Progenitor cell of endocrine pancreas (in vitro differentiated cells): ENCODE measurements at places on chromosomes 2 and 18. TPM values are rescaled to one million over a fixed set of nuclear protein-coding genes. Genes with fewer than 3 reads are reported as not detected.

The DSG3 gene
- not detected in 2 replicates for total RNA-seq

The EPHA4 gene
- 40.3 and 41.4 TPM in 2 replicates for total RNA-seq

The MC2R gene
- total RNA-seq = not detected in 2 replicates

The PRKCE gene
- total RNA-seq = 3.9 and 4.2 TPM in 2 replicates

DNA sequence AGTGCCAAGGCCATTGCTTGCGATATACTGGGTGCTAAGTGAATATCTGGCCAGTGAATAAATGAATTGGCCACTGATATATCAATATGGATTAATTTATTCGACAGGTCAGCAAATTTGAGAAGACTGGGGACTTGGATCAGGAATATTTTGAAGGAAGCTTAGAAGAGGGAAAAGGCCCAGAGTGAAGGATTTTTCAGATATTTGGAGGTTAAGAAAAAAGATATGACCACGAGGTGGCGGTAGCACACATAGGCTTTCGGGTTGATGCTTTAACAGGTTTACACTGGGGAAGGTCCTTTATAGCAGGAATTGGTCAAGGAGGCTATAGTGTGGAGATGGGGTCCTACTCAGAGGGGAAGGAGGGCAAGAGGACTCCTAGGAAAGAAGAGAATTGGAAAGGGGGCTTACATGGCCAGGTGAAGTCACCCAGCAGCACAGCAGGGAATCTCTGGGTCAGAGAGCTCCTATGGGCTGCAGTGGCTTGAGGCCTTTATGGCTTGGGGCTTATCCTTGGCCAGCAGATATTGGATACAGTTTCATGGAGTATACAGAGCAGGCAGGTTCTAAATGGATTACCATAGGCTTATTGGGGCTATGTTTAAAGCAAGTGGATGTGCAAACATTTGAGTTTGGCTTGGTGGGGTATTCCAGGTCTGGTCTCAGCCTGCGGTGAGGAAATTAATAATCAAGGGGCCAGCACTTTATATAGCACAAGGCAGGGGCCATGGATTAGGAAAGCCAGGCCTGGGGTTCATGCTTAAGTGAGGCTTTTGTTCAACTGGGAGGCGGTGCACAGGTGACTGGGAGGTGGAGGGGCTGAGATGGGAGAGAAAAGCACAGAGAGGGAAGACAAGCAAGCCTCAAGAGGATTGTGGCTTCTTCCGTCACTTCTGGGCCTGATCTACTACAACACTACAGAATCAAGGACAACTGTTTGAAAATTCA lies 9.7 kb downstream of the IL1RN start:
- H3K4me3 ChIP-seq = no peak overlapping the region
- H3K27me3 ChIP-seq = no peaks in the 10 kb centered on the region
- H3K4me1 ChIP-seq = peaks cover 9% of the 10 kb centered on the region
- DNase-seq = no peak

GRCh38 chr2:80303909-80304837 lies at the start of gene LRRTM1:
Gene LRRTM1, minus strand, starts transcription at chr2:80304752. Its CDS starts 933 bp downstream, at chr2:80303819.
- H3K36me3 ChIP-seq = no peaks in the 10 kb centered on the region
- H3K27me3 ChIP-seq = peaks cover 84% of the 10 kb centered on the region
- DNase-seq = peak; percentile 21
- H3K4me3 ChIP-seq = peak within 1 kb of the TSS; percentile 77

- DNase-seq = no peak
- peaks cover 14% of the 10 kb centered on the region for H3K4me1 ChIP-seq
- no peaks in the 10 kb centered on the region for H3K27me3 ChIP-seq
- no peak overlapping the region for H3K4me3 ChIP-seq
Observed at GRCh38 chr2:97742381-97742847, 29.0 kb downstream of the ZAP70 start.

DNA sequence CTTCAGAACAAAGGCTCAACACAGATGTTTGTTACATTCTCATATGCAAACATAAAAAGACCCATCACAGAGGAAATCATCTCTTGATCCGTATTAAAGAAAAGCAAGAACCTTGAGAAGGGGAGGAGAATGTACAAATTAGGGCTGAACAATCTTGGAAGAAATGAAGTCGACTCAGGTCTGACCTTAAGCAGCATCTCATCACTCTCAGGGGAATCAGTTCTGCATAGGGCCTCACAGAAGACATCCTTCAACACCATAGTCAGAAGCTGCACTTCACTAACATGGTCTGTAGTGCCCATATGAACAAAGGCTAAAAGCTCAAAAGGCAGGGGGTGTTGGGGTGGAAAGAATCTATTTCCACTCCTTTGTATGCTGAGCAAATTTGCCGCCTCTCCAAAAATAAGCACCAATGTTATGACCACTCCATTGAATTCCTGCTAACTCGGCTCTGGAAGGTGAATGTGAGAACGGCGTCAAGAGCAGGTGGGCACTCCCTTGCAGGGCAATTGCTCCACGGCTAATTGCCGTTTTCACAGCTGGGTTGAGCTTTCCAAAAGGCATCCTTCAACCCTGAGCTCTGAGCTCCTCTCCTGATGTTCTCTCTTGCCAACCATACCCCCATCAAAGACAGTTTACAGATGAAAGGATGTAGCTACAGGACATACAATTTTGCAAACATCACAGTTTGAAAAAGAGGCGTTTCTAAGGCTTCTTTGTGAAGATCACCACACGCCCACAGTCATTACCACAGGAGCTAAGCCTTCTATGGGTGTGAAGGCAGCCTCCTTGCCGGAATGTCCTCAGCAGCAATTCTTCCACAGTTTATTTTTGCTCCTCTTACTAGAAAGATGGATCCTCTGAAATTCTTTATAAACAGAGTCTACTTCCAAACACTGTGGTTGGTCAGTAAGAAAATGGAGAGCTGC lies 10.0 kb downstream of the KLF7 start:
- peaks cover 4% of the 10 kb centered on the region for H3K4me1 ChIP-seq
- no peaks in the 10 kb centered on the region for H3K36me3 ChIP-seq
- H3K27ac ChIP-seq = no peak overlapping the region
- H3K27me3 ChIP-seq = no peaks in the 10 kb centered on the region
- no peak for DNase-seq
- no peak overlapping the region for H3K4me3 ChIP-seq

DNA sequence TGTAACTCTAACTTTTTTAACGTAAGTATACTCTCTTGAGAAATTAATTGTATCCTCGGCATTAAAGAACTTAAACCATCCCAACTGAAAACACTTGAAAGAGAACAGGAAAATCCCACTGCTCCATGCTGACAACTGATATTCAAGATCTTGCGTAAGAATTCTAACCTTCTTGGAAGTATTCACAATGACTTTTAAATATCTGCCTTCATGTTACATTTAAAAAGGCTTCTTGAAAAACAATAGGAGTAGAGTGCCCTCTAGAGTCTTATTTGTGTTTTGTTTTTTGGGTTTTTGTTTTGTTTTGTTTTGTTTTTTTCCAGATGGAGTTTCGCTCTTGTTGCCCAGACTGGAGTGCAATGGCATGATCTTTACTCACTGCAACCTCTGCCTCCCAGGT lies 65.4 kb upstream of the DNAJC10 start:
- H3K36me3 ChIP-seq = no peaks in the 10 kb centered on the region
- DNase-seq = no peak
- H3K4me1 ChIP-seq = no peaks in the 10 kb centered on the region
- H3K4me3 ChIP-seq = no peak overlapping the region
- no peak overlapping the region for H3K27ac ChIP-seq
- H3K27me3 ChIP-seq = no peaks in the 10 kb centered on the region

- no peak overlapping the region for H3K4me3 ChIP-seq
- H3K27me3 ChIP-seq = peaks cover 11% of the 10 kb centered on the region
- H3K36me3 ChIP-seq = no peaks in the 10 kb centered on the region
- peaks cover 16% of the 10 kb centered on the region for H3K4me1 ChIP-seq
- no peak overlapping the region for H3K27ac ChIP-seq
- DNase-seq = no peak
Observed at GRCh38 chr18:8990276-8991031, 112.0 kb upstream of the NDUFV2 start.

DNA sequence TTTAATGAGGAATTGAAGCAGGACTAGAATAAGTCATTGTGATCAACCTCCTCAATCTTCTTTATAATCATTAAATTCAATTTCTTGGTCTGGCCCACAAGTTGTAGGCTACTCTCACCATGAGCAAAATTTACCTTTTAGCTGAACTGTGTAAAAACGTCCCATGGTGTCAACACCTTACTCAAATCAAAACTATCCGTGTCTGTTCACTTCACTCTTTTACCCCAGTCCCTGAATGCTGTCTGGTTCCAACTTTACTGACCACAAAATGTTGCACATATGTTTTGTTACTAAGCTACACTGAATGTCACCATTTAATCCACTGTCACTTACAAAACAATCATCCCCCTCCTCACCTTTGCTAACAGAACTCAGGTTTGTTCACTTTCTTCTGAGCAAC lies 951.6 kb upstream of the SLC39A10 start:
- no peak overlapping the region for H3K27ac ChIP-seq
- no peaks in the 10 kb centered on the region for H3K36me3 ChIP-seq
- no peak overlapping the region for H3K4me3 ChIP-seq
- H3K27me3 ChIP-seq = no peaks in the 10 kb centered on the region

- no peak overlapping the region for H3K27ac ChIP-seq
- H3K27me3 ChIP-seq = peaks cover 52% of the 10 kb centered on the region
- H3K4me1 ChIP-seq = no peaks in the 10 kb centered on the region
- no peak overlapping the region for H3K4me3 ChIP-seq
Observed at GRCh38 chr2:45839508-45840251, 188.2 kb downstream of the PRKCE start.

DNA sequence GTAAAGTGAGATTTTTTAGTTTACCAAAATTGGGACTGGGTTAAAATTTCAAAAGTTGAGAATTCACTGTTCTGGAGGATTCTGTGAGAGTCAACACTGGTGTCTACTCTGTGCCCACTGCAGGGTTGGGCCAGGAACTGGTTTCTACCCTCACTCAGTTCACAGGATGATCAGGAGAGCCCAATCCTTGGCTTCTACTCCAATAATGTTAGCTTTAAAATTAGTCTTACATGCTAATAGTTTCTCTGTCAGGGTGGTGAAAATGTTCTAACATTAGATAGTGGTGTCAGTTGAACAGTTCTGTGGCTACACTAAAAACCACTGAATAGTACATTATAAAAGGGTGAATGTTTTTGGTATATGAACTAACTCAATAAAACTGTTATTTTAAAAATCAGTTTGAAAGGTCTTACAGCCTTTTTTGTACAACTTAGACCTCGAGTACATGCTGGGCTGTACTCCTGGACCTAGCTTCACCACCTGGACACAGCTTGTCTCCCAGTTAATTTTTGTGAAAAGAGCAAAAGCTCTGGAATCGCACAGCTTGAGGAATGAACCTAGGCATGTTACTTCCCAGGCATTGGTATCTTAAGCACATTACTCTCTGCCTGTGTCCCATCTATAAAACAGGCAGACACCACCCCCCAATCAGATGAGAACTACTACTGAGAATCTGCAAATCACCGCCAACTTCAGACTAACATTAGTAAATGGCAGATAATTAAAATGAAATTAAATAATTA lies 44.4 kb downstream of the ACVR1 start:
- no peak for DNase-seq
- H3K27me3 ChIP-seq = no peaks in the 10 kb centered on the region
- peaks cover 3% of the 10 kb centered on the region for H3K36me3 ChIP-seq
- H3K27ac ChIP-seq = no peak overlapping the region

- no peak overlapping the region for H3K4me3 ChIP-seq
- no peak overlapping the region for H3K27ac ChIP-seq
Observed at GRCh38 chr18:65631766-65632165, 119.0 kb upstream of the CDH7 start.

DNA sequence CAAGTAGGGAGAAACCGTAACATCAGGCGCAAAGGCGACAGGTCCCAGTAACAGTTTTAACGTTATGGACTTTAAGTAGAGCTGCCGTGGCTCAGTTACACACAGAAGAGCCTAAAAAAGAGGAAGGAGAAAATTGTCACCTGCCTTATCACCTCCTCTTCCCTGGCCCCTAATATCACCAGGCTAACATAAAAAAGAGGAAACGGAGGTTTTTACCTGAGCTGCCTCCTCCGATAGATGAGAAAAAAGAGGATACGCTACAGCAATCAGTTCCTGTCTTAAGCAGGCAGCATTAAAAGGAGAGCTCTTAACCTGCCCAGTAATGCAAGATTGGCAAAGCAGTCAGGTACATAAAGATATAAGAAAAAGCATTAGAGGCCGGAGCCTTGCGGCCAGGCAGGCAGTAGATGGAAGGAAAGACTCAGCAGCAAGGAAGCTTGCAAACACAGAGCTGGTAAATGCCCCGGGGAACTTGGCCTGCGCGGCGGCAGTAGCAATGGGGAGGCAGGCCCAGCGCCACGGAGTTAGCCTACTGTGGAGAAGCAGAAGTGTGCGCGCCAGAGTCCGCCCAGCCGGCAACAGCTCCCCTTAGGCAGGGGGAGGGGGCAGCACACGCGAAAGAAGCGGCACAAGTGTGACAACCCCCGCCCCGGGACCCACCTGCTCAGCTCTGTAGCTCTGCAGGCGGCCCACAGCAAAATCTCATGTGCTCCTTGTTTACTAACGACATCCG lies 116.3 kb upstream of the SCN7A start:
- peaks cover 25% of the 10 kb centered on the region for H3K36me3 ChIP-seq
- peak overlapping the region; percentile 95 for H3K27ac ChIP-seq
- DNase-seq = no peak
- no peaks in the 10 kb centered on the region for H3K27me3 ChIP-seq

DNA sequence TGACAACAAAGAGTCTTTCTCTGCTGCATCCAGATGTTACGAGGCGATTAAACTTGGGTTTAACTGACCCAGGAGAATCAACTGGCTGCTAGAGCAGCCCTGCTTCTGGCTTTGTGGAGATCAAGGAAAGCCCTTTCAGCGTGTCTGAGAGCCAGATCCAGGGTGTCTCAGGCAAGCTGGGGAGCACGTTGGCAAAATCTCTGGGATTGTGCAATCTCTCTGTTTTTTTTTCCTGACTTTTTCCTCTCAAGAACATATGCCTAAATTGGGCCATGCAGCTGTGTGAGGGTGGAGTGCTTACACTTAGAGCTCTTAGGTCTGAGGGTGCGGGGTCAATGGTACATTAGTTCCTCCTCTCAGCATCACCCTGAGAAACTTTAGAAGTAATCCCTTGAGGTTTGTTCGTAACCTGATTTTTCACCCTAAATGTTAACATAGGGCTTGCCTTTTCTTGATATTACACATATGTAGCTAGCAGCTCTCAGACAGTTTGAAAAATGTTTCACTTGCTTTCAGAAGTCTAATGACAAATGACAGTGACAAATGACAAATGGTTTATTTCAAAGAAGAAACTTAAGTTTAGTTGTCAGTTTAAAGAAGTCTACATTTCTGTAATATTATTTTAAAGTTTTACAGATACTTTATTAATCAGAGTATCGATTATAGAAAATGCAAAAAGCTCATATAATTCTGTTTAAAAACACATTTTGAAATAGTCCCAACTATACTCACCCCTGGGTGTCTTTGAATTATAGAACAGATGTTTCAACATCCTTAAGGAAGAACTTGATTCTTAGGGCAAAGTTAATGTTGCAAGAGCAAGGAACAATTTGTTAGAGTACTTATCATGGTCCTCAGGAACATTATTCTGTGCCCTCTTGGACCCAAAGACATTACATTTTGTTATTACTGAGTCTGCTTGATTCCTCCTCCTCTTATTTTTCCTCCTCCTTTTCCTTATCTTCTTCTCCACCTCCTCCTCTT lies 38.4 kb upstream of the ZSWIM2 start:
- no peak for DNase-seq
- no peak overlapping the region for H3K4me3 ChIP-seq
- no peaks in the 10 kb centered on the region for H3K4me1 ChIP-seq
- no peaks in the 10 kb centered on the region for H3K36me3 ChIP-seq

GRCh38 chr2:10873790-10874437 lies 37.8 kb upstream of the KCNF1 start:
- no peak overlapping the region for H3K27ac ChIP-seq
- no peak overlapping the region for H3K4me3 ChIP-seq
- H3K27me3 ChIP-seq = peaks cover 15% of the 10 kb centered on the region
- no peaks in the 10 kb centered on the region for H3K36me3 ChIP-seq
- no peaks in the 10 kb centered on the region for H3K4me1 ChIP-seq
- no peak for DNase-seq
